ENCODE measurements at places on chromosomes 2 and 18.
A peak's percentile ranks its signal among the peaks of the same experiment; 100 is the strongest.

DNA sequence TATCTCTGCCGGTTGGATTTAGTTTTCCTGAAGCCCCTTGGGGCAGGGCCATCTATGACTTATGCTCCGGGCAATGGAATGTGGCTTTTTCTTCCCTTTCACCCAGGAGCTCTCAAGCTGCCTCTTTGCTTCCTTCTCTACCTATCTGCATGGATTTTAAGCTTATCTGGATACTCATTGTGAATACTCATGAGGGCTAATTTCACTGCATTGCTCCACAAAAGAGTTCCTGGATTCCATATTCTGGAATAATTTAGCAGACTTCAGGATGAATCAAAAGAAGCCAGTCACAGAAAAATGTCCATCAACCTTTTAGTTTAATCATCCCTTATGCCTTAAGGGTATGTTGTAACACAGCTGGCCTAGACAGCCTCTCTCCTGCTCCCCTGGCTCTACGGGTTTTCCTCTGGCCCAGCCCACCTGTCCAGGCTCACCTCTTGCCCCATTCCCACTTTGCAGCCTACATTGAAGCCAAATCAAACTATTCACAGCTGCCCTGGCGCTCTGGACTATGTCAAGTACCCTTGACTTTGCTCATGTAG, 122.8 kb upstream of the RMDN2 start:
- DNase-seq, result no peak

DNA sequence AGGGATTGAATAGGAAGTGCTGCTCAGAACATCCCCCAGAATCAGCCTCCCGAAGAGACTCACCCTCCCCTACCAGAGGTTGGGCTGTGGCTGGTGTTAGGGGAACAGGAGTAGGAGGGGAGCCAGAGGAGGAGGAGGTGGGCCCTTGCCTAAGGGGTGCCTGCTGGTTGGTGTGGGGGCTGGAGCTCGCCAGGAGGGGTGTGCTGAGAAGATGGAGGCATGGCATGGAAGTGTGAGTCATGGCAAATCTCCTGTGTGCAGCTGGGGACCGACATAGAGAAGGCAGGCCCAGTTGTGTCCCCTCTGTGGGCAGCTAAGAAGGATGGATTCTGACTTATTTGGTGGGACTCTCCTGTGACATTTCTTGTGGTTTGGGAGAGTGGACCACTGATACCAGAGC, 73.7 kb downstream of the DGKD start:
- DNase-seq, result no peak

- DNase-seq, result no peak
Observed at GRCh38 chr18:76824754-76825153, 2.4 kb downstream of the ZNF236 start.

DNA sequence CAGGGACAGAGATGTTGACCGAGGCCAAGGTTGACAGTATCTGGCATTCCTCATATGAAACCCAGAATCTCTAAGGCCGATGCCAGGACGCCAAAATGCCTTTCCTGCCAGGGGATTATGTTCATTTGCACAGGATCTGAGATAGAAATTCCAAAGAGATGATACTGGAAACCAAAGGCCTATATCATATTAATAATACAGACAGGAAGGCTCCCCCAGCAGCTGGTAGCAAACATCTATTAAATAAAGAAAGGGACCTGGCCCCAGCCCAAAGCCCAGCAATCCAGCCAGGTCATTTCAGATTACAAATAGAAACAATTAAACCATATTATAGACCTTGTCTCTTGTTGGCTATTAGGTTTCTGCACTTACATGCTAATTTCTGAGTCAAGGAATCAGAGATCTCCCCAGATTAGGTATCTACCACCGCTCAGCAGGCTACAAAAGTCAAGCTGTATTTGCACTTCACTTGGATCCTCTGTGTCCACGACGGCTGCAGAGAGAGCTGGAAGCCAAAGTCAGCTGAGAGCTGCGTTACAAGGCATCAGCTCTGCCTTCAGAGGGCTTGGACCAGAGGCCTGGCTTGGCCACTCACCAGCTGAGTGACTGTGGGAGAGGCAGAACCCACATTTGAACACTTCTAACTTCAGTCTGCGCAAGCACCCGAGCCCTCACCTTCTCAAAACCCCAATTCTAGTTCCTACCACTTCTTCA, 269.3 kb upstream of the SIX2 start:
- no peak for DNase-seq

DNA sequence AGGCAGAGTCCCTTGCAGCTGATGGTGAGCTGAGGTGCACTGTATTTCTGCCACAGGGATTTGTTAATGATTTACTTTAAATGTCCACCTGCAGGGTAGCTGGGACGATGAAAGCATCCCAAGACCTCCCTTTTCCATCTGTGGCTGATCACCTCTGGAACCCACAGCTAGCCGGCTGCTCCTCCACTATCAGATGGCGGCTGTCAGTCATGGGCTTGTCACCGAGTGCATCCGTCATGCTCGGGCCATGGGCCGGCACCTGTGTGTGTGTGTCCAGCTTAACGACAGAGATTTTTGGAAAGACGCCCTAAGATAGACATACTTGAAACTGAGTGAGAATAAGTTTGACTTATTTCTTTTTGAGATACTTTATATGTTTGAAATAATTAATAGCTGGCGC, 235.2 kb downstream of the FAM210A start:
- no peak for DNase-seq

DNA sequence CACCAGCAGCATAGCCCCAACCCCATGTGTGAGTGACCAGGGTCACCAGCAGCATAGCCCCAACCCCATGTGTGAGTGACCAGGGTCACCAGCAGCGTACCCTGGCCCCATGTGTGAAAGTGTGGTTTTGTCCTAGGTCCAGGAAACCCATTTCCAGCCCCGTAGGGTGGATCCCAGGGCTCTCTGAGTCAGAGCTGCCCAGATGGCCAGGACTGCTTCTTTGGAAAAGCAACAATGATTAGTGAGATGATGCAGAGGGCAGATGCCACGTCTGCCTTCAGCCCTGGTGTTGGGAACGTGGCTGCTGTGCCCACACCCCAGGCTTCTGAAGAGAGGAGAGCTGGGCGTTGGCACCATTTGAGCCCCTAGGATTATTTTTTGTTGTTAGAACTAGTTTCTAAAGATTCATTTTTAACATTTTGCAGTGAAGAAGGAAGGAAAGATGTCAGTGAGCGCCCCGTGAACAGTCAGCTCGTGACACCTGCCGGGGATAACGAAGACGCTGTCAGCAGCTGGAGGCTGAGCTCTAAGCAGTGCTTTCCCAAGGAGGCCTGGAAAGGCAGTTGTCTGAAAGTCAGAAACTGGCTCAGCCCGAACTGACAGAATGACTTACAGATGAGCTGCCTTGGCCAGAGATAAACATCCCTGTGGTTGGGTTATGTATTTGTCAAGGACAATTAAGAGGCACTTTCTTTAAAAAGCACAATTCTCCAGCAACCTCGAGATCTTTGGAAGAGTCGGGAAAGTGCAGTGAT, 32.1 kb upstream of the KCNG2 start:
- DNase-seq, result no peak

GRCh38 chr2:227870710-227871374, 589 bp upstream of the DAW1 start:
- DNase-seq, result no peak

GRCh38 chr2:18787726-18788125, 198.4 kb upstream of the NT5C1B start:
- no peak for DNase-seq

GRCh38 chr18:74113711-74114110, 33.9 kb downstream of the FBXO15 start:
- no peak for DNase-seq

GRCh38 chr2:159153063-159153462, 133.4 kb downstream of the WDSUB1 start:
- no peak for DNase-seq

DNA sequence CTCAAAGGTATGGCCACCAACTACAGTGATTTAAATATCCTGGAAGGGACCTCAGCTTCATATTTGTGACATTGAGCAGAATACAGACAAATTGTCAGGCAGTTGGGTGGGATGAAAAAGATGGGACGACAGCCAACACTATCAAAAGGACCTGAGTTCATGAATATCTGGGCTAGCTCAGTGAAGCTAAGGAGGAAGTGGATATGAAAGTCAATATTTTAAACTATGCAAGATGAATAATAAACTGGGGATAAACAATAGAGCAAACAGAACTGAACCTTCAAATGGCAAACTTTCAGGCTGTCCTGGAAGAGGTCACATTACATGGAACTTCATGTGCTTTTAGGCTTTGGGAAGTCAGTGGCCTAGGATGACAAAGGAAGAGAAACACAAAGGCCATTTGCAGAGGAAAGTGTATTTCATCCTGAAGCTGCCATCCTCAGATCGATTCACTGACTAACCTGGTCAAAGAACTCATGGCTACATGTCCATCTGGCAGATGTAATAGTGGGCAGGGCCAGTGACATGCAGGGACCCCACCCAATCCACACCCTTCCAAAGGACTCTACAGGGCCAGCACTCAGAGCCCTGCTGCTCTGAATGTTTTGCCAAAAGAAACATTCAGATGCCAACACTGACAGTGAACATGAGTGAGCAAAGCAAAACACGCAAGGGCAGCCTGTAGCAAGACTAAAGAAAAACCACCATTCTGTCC, 175.7 kb downstream of the ETAA1 start:
- DNase-seq, result no peak

- no peak for DNase-seq
Observed at GRCh38 chr2:19710230-19710629, 191.6 kb downstream of the TTC32 start.

DNA sequence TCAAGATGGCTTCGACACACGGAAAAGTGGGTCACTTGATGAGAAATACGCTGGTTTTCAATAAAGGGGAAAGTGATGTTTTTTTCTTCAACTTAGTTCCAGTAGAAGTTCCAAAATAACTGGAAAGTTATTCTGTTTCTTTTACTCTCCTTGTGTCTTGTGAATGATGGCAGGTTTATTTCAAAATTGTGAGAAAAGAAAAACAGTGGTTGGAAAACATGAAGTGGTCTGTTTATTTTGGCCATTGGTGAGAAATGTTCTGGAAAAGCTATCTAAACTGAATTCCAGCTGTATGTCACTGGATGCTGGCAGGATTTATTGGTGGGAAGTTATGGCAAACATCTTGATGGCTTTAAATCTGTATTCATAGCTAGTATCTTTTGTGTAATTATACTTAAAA, 484.1 kb downstream of the DCC start:
- DNase-seq, result no peak

- DNase-seq, result no peak
Observed at GRCh38 chr2:10238991-10239485, 63.7 kb upstream of the HPCAL1 start.

GRCh38 chr2:195592105-195592504, 64.9 kb upstream of the SLC39A10 start:
- no peak for DNase-seq

- DNase-seq, result no peak
Observed at GRCh38 chr2:220981926-220982325, 590.2 kb downstream of the EPHA4 start.

GRCh38 chr2:134244587-134244986, 9.3 kb upstream of the MGAT5 start:
- peak; percentile 49 for DNase-seq

DNA sequence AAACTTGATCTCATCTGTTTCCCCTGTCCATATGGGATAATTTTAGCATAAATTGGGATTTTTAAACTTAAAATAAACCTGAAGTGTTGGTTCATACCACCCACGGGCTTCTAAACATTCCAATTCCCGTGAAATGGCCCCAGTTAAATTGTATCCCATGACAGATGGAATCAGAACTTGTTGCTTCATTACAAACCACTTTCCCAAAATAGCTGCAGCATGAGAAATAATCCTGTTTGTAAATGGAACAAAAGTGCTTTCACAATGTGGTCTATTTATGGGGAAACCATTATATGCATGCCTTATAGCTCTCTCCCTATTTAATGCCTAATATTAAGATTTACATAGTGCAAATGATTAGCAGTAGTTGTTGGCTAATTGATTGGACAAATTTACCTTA, 15.9 kb downstream of the SCG2 start:
- DNase-seq, result no peak

GRCh38 chr2:68832233-68832869, 38.8 kb downstream of the BMP10 start:
- peak; percentile 55 for DNase-seq

- DNase-seq, result no peak
Observed at GRCh38 chr2:84429328-84429727, 29.8 kb downstream of the SUCLG1 start.

DNA sequence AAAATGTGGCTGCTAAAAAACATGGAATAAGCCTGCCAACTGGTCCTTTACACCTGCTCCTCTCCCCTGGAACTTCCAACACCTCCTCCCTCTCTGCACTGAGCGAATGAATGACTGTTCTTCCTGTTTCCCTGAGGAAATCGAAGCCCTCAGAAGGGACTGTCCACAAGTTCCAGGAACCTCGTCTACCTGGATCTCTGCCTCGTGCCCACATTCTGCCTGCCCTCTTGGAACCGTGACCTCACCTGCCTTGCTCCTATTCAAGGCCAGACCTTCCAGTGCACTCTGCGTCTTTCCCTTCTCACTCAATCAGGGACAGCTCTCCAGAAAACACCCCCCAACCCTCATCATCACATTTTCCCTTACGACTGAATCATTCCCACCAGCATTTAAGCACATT, 4.4 kb upstream of the CAB39 start:
- no peak for DNase-seq

DNA sequence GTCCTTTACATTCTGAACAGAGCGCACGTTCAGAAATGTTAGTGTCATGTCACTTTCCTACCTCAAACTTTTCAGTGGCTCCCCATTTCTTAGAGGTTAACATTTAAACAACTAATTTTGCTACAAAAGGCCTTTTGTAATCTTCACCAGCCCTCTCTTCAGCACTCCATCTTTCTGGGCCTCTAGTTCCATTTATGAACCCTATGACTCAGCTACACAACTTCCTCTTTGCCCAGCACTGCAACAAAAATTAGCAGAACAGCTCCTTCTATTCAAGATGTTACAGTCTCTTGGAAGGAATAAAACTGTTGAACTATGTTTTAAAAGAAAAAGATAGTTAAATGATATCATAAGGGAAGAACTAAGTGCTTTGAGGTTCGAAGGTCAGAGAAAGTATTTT, 139.9 kb downstream of the VWC2L start:
- no peak for DNase-seq

DNA sequence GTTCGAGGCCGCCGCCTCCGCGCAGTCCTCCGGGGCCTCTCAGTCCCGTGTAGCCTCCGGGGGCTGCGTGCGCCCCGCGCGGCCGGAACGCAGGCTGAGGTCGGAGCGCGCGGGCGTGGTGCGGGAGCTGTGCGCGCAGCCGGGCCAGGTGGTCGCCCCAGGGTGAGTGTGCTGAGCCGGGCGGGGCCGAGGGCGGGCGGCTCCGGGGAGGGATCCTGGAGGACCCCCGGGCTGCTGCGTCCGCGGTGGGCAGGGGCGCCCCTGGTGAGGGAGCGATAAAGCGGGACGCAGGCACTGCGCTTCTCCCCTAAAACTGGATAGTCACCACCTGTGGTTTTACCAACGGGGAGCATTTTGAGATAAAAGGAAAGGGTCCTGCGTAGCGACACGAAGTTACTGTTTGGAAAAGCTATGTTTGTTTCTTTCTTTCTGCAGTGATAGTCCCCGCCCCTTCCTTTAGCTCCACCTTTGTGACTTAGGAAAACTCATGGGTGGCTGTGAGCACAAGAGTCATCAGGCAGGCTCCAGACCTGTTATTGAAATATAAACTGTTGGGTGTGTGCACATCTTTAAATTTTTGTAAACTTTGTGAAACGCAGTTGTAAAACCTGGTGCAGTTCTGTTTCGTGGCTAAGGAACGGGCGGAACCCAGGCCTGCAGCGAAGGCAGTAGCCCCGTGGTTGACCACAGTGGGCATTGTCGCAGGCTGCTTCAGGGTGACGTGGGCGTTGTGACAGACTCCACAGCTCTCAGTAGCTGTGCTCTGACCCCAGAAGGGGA, 687 bp downstream of the CTDP1 start:
- DNase-seq, result peak; percentile 52

GRCh38 chr2:23839919-23840578, 86.9 kb downstream of the ATAD2B start:
- DNase-seq, result no peak
